ENCODE measurements at places on chromosomes 16 and 17.

DNA sequence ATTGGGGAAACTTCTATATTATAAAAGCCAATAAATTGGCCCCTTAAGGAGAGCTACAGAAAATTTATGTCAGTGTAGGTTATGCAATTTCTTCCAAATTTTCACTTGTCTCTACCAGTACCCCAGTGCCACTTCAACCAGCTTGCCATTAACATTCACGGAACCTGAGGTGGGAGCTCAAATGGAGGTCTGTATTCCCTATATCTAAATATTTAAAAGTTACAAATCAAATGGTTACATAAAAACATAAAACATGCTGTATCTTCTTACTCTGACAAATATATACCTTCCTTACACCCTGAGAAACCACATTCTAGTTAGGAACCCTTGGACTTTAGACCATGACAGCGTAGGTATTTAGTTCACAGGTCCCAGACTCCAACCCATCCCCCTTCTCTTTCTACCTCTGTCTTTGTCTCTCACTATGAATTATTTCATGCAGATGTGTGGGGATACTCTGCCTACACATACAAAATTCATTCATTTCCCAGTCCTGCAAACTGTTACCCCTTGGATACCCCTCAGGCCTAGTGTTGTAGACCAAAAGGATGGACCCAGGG, 127.8 kb upstream of the PMFBP1 start:
- no peak for DNase-seq

GRCh38 chr17:7886227-7887037, 2.2 kb upstream of the CHD3 start:
- no peak for DNase-seq

DNA sequence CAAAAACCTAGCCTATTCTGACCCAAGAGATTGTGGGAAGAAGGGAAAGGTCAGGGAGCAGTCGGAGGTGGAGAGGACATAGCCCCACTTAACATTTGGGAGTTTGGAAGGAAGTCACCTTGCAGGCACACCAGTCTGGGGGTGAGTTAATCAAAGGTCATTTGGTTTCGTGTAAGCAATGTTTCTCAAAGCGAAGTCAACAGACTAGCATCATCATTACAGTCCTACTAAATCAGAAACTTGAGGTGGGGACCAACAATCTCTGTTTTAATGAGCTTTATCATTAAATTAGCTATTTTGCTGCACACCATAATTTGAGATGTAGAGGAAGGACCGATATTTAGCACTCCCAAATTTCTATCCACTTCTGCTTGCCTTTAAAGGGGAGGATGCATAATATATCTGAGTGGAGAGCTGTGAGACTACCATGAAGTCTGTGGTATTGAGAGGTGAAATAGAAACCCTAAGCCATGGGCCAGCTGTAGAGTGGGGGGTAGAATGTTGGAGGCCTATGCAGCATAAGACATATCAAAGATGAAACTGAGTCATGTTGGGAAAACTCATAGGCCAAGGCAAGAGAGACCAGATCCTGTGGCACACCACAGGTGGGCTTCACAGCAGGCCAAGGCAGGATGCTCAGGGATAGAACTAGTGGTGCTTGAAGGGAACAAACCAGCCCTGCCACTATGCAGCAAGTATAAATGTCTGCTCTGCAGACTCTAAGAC, 141.7 kb upstream of the ANKFN1 start:
- no peak for DNase-seq

GRCh38 chr17:81733507-81734404, 21.7 kb downstream of the SLC25A10 start:
- DNase-seq, result no peak

GRCh38 chr17:5769593-5770354, 185.5 kb upstream of the NLRP1 start:
- DNase-seq, result no peak

- DNase-seq, result no peak
Observed at GRCh38 chr16:65406933-65407332, 285.1 kb upstream of the CDH11 start.

- DNase-seq, result no peak
Observed at GRCh38 chr17:79242393-79242792, 167.8 kb downstream of the ENGASE start.

- no peak for DNase-seq
Observed at GRCh38 chr16:76360404-76360803, 83.2 kb downstream of the CNTNAP4 start.

DNA sequence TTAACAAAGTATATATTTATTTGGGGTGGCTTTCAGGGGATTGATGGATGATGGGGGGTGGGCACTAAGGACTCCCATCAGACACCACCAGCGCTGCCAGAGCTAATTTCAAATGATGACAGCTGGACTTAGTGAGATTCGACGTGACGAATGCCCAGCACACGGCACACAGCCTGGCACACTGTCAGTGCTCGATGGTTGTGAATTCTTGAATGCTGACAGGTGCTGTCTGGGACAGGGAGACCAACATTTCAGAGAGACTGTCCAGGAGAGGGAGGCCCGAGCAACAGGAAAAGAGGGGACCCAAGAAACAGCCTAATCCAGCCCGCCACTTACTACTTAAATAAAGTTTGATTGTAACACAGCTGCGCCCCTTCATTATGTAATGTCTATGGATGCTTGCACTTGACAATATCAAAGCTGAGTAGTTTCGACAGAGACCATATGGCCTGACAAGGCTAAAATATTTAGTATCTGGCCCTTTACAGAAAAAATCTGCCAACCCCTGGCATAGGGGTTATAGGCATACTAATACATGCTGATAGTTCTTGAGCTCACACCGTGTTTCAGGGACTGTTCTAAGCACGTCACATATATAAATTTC, 6.2 kb upstream of the MPRIP start:
- no peak for DNase-seq

GRCh38 chr17:13462146-13462545, 139.6 kb downstream of the HS3ST3A1 start:
- no peak for DNase-seq

- no peak for DNase-seq
Observed at GRCh38 chr16:17330044-17330443, 140.7 kb downstream of the XYLT1 start.

DNA sequence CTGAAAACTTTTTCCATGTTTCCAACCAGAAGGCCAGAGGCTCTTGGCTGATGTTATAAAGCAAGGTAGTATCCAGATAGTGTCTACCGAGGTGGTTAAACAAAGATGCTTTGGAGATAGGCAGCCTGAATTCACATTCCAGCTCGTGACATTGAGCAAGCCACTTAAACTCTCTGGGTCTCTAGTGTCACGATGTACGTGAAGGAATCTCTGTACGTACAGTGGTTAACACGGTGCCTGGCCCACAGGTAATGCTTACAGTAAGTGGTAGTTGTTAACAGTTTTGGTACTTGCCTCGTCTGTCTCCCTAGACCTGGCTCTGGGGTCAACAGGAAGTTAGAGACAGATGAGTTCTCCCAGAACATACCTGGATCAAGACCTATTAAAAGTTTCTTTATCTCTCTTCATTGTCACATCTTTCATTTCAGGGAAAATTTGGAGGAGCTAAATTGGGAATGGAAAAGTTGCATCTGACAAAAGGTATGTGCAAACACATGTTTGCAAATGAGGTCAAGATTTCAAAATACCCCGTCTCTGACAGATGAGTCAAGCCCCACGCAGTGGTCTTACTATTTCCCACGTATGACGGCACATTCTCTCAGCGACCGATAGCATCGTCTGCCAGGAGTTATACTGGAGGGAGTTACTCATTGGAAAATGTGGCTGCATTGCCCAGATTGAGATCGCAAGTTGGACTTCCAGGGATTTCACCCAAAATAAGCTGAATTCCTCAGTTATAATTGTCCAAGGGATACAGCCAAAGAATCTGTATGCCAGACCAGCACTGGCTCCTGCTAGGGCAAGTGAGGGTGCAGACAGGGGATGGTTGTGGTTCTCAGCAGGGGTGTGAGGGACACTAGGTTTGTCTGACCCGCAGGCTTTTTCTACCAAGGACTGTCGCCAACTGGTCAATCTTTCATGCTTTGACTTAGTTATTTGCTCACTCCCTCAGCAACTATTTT, 18.9 kb upstream of the MYH10 start:
- peak; percentile 82 for DNase-seq

DNA sequence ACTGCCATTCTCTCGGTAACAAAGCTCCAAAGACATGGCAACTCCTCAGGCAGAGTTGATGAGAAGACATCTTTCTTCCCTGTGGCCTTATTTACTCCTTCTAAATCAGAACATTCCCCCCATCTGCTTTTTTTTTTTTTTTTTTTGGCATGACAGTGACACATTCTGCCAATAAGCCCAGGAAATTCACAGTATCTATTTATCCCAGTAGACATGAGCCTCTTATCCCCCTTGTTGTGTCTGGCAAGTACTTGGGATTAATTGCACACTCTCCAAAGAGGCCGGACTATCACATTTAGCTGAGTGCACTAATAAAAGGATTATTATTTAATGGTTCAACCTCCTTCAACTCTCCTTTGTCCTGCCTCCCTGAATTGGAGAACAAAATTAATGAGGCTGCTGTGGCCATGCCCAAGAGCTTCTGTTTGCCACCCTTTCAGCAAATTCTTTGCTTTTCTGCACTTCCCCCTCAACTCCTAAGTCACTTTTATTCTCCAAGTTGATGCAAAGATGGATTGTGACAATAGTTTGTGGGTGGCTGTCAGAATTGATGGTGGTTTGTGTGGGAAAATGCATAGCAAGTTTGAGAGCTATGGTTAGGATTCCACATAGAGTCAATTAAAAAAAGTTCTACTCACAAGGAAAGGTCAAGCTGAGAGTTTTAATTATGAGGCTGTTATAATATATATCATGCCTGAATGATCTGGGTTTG, 47.2 kb downstream of the GPR139 start:
- no peak for DNase-seq

- no peak for DNase-seq
Observed at GRCh38 chr16:77868478-77868877, 80.1 kb downstream of the VAT1L start.

- DNase-seq, result no peak
Observed at GRCh38 chr16:87970186-87970585, 19.0 kb downstream of the BANP start.

DNA sequence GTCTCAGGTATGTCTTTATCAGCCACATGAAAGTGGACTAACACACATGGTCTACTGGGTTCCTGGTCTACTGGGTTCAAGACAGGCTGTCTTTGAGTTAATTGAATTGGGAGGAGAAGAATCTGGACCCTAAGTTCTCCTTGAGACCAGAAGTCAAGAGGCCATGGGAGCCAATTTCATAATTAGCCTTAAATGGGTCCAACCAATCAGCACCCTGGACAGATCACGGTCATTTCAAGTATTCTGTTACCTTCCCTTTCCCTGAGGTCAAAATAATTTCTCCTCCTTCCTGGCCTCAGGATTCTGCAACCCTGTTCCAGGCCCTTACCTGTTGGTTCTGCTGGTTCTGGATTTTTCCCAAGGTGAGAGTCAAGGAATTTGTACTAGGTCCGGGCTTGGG, 23.8 kb downstream of the OSBPL7 start:
- DNase-seq, result no peak

DNA sequence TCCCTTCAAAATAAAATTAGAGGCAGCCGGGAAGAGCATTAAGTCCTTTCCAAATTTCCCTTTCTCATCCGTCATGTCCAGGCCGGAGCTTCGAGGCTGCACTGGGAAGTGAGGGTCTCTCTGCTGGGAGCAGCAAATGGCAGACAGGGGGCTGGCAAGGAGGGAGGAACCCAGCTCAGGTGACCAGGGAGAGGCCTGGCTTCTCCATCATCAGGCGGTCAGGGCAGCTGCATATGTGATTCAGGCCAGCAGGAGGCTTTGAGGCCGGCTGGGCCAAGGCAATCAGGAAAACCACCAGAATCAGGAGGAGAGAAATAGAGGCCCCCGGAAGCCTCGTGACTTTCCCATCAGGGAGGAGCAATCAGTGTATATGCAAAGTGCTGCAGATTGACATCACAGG, 85.0 kb upstream of the RPL38 start:
- DNase-seq, result no peak

- DNase-seq, result no peak
Observed at GRCh38 chr17:30137158-30137557, 20.5 kb downstream of the NSRP1 start.
